ENCODE measurements at places on chromosomes 5 and 9.

DNA sequence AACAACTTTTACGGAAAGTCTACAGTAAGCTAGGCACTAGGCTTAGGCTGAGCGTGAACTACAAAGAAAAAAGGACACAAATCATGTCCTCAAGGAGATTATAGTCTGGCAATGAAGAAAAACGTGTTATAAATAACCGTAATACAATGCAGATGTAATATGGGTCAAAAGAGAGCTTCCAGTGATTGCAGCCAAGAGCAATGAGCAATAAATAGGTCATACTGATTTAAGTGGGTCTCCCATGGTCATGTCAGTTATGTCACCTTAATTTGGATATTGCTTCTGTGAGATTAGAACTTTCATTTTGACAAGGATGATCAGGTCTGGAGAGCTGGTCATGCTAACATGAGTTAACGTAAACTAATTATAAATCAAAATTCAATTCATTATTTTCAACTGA lies 158.6 kb upstream of the GNA14 start:
- no peak for DNase-seq

DNA sequence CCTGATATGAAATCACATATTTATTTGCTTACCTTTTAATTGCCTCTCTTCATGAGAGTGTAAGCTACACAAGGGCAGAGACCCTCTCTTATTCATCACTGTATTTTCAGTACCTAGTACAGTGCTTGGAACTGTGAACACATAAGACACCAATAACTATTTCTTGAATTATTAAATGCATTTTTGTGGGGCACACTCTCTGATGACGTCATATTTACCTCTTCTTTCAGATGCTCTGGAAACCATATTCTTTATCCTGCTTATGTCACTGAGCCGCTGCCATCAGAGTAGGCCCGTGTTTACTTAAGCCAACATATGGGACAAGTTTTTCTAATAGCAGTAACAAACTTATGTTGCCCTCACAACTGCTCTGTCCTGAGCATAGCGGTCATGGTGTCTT lies 266.5 kb downstream of the ELAVL2 start:
- DNase-seq = no peak

DNA sequence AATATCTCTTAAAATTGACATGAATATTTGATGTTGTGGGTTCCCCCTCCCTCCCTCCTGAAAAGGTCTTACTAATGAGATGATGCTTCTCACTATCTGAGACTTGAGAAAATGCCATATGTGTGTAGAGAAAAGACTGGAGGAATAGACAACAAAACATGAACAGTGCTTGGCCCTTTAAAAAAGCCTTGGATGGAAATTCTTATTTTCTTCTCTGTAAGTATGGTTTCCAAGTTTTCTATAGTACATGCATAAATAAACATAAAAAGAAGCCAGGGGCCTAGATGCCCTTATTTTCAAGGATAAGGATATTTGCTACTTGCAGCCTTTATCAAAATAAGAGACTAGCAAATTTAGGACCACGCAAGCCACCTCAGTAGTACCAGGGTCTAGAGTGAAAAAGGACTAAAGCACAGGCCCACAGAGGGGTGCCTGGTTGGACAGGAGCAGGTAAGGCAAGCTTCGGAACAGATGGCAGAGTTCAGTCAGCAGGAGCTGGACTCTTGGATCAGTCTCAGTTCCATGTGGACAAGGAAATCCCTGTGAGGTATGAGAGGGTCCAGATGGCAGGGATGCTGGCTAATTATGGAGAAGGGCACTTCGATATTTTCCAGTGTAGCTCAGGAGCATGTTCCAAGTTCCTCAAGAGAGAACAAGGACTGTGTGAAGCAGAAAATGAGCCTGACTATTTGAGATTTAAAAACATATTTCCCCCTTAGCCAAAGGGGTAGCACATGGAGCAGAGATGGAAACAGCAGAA lies 4.6 kb upstream of the ANP32B start:
- no peak for DNase-seq

- DNase-seq = no peak
Observed at GRCh38 chr9:134724202-134724911, 82.8 kb downstream of the COL5A1 start.

DNA sequence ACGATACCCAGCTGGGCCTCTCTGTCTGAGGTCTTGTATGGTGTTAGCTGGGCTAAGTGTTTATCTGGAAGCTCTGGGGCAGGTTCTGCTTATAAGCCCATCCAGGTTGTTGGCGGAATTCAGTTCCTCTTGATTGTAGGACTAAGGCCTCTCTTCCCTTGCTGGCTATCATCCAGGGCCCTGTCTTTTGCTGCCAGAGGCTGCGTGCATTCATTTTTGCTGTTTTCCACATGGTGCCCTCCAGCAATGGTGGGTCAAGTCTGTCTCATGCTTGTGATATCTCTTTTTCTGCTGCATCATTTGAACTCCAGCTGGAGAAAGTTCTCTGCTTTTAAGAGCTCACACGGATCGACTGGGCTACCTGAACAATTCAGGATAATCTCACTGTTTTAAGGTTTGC lies 105.7 kb upstream of the ZNF618 start:
- DNase-seq = no peak
